CD4-positive, alpha-beta T cell treated with Interleukin-1 beta for 1 hour (primary cell): ENCODE measurements at places on chromosomes 2 and 18.

DNA sequence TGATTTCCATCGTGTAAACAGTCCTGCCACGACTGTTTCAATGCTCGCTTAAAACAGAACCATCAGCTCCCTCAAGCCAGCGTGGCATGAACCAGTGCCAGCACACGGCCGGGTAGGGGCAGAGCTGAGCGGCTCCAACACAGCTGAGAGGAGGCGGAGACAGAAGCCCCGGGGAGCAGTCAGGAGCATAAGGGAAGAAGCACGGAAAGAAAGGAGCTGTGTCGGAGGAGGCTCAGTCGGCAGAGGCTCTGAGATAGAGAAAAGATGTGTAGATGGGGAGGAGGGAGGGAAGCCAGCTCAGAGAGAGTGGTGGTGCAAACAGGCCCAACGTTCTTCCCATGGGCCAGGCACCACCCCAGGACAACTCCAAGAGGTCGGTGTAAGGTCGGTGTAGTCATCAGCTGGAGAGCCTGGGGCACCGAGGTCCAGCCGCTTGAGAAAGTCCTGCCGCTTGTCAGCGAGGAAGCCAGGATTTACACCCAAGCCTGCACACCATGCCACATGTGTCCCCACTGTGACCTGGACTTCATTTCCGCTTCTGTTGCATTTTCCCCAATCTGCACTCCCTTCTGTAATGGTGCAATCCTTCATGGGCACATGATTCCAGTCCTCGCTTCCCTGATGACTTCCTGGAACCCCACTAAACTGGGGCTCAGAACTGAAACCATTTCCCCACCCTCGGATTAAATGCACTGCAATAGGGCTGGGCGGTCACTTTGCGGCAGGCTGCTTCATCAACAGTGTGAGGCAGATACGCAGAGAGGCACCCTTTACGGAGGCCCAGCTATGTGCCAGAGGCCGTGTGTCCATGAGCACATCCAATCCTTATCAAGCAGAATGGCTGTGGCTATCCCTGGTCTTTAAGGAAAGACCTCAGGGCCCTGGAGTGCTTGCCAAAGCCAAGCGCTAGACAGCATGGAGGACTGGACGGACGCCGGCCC is 43.5 kb downstream of the CYP27C1 start:
- DNase-seq = peak; percentile 23

DNA sequence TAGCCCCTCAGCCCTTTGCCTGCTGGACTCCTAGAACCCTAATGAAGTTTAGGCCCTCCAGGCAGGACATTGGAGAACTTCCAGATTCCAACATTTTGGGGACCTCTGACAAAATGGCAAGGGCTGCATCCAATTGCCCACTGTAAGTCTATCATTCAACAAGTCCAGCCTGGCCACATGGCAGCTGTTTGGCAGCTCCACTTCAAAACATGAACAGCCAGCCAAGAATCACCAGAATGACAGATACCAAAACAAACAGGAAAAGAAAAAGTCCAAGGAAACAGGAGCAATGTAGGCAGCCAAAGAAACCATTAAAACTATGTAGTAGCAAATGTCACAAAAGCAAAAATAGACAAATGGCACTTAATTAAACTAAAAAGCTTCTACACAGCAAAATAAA is 25.5 kb downstream of the SLC4A5 start:
- no peak for DNase-seq

DNA sequence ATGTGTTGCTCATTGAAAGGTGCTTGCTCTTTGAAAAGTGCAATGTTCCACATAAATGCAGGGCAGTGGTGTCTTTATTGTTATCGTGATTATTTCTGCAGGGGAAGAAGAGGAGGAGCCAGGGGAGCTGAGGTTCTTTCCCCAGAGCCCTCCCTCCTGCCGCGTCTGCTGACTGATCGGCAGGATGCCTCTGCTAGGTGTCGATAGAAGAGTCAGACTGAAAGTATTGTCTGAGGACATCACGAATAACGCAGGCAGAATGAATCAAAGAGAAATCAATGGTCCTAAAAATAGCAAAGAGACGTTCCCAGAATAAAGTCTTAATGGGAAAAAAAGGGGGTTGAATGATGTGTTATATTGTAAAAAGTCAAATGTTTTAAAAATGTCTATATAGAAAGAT is 47.4 kb upstream of the SIX3 start:
- DNase-seq = no peak

- DNase-seq = peak; percentile 13
Measured at GRCh38 chr2:241617431-241618154, 19.4 kb downstream of the THAP4 start.

- DNase-seq = no peak
Measured at GRCh38 chr2:51472300-51472699, 440.4 kb upstream of the NRXN1 start.

GRCh38 chr2:235300368-235301201 is 193.3 kb upstream of the AGAP1 start:
- DNase-seq = no peak

DNA sequence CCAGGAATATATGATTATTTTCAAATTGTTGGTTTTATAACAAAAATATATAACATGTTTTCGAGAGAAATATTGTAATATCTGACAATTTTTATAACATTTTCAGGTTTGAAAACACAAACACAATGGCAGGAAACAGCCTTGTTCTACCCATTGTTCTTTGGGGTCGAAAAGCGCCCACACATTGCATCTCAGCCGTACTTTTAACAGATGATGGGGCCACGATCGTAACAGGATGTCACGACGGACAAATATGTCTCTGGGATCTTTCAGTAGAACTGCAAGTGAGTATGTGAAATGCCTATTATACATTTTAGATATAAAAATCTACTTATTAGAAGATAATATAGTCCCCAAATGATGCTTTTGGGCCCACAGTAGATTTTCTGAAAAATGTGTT is 21.2 kb downstream of the WDR7 start:
- no peak for DNase-seq
